ENCODE measurements at places on chromosomes 7 and 10. TPM values are rescaled to one million over a fixed set of nuclear protein-coding genes. Genes with fewer than 3 reads are reported as not detected.

DNA sequence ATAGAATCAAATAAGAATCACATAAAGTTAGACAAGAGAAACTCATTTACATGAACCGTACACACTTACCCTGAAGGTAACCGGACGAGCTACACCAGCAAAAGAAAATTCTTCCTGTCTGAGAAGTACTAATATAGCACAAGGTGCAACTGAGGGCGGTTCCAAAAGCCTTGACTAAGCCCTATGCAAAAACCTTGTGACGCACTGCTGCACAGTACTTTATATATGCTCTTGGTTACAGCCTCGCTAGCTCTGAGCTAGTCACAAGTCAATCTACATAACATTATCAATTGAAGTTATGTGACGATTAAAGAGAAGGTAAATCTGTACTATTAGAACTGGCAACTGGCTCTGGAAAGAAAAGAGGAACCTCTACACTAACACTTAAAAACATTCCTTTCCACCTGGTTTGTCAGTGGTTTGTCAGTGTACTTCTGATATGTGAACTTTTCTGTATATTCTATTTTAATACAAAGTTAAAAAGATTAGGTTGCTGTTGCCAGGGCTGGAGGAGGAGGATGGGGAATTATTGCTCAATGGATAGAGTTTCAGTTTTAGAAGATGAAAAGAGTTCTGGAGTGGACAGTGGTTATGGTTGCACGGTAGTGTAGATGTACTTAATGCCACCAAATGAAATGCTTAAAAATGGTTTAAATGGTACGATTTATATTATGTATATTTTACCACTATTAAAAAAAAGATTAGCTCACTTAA is 21.6 kb downstream of the NT5C3A start:
- DNase-seq, result peak; percentile 51

The HOXA13 gene
- not detected for total RNA-seq

DNA sequence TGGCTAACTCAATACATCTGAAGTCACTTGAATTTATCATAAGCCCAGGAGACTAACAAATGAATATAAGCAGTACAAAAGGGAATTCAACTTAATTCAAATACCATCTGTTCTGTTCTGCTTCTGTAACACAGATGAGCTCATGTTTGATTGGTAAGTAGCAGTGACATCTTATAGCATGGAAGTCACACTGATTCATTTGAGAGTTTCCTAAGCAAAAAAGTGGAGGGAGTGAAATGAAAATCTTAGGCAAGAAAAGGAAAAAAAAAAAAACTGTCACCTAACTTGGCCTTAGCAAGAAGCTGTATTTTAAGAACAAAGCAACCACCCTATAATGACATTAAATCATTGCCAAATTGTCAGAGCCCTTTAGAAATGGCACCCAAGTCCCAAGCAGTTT is 49.5 kb downstream of the SMURF1 start:
- DNase-seq, result no peak

The CRYGN gene
- 0.50 TPM for total RNA-seq

DNA sequence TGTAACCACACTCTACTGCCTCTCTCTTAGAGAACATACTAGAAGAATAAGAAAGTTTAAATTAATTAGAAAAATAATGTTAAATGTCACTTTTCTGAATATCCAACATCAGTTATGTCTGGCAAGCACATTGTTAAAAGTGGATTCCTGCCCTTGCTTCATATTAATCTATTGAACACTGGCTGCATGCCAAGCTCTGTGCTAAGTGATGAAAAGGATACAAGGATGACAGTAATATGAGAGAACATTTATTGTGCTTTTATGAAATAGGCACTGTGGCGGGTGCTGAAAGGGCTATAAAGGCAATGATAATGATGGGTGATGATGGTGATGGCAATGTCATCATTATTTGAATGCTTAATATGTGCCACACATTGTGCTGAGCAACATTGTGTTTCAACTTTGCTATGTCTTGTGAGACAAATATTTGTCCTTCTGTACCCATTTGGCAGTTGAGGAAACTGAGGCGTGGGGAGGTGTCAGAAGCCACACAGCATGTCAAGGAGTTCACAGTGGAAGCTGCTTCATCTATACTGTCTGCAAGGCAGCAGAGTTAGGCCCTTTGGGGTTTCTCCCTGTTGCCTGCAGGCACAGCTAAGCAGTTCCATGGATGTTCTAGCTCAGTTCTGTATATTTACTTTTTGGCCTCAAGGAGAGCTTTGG is 64.2 kb upstream of the RAPGEF5 start:
- peak; percentile 16 for DNase-seq

The PRSS2 gene
- total RNA-seq, result not detected

- DNase-seq, result no peak
Observed at GRCh38 chr7:142908290-142908689, 22.7 kb upstream of the TRPV6 start.

DNA sequence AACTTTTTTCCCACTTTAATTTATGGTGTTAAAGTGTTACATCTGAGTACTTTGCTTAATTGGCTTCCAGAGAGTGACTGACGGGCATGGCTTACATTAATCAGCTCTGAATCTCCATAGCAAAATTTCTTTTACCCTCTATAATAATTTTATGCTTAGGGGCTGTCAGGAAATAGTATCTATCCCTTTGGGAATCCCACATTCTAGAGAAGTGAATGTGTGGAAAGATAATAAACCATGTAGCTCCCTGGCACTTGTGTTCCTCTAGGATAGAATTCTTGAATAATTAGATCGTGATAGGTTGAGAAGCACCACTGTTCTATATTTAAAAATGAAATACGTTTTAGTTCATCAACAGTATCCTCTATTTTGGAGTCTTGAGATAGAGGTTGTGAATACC is 89.6 kb downstream of the DNAJB9 start:
- no peak for DNase-seq

GRCh38 chr7:105840981-105841749 is 35.2 kb downstream of the ATXN7L1 start:
- no peak for DNase-seq

- no peak for DNase-seq
Observed at GRCh38 chr10:83965473-83965872, 173.8 kb upstream of the GHITM start.

The RBM17 gene
- total RNA-seq, result 46.1 TPM

The FGFR2 gene
- total RNA-seq, result 0.17 TPM

The TRIM50 gene
- total RNA-seq, result not detected

DNA sequence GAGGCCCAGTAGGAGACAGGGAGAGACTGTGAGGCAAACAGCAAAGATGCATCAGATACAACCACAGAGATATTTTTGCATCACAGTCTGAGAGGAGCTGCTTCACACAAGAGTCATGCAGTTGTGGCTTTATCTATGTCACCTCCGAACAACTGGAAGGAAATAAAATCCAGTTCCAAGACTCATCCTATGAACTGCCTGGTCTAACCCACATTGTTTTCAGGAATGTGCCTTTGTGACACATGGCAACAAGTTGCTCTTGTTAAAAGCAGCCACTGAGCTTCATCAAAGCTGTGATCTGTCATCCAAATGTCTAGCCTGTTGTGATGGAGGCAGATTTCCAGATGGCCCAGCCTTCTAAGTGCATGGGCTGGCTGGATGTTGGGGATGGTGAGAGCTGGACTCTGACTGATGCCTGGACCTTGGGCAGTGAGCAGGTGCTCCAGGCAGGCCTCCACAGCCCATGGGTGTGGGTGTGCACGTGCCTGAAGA is 255.0 kb downstream of the BMPER start:
- peak; percentile 44 for DNase-seq

The GCK gene
- 1.7 TPM for total RNA-seq

DNA sequence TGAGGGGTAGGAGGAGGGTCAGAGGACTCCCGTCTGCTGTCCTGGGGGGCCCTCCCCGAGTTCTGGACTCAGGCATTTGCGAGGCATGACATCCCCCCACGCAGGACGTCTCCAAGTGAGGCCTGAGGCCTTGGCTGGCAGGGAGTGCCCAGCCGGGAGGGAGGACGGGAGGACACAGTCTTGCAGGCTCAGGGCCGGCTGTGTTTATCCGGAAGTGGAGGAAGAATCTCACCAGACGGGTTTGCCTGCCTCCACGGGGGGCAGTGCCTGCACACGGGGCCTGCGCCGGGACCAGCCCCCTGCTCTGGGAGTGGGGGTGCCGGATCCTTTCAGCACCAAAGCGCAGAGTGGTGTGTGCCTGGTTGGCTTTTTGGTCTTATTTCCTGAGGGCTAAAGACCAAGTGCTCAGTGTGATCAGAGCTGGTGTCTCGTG is 10.9 kb downstream of the PWWP2B start:
- DNase-seq, result peak; percentile 38

The WNT8B gene
- not detected for total RNA-seq

GRCh38 chr7:139488810-139489209 is 5.3 kb upstream of the KLRG2 start:
- DNase-seq, result no peak

GRCh38 chr10:114821915-114822443 is 399 bp downstream of the FHIP2A start:
- peak; percentile 37 for DNase-seq

- DNase-seq, result no peak
Observed at GRCh38 chr7:148537435-148537834, 53.1 kb upstream of the C7orf33 start.

GRCh38 chr10:132149271-132149670 is 37.5 kb upstream of the DPYSL4 start:
- DNase-seq, result no peak

The SUN3 gene
- not detected for total RNA-seq

DNA sequence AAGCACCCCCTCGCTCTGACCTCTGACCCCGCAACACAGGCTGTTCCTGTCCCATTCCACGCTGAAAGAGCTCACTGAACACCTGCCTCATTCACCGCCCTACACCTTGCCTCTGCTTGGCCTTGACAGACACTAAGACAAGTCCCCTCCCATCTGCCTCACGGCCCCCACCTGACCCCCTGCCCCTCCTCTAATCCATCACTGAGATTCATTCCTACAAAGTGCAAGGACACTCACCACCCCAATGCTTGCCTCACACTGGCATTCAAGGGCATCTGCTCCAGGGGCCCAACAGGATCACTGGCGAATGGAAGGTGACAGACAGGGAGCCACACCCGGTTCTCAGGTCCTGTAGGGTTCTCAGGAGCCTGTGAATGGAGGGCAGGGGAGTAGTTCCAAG is 68.1 kb upstream of the NANOS1 start:
- no peak for DNase-seq

DNA sequence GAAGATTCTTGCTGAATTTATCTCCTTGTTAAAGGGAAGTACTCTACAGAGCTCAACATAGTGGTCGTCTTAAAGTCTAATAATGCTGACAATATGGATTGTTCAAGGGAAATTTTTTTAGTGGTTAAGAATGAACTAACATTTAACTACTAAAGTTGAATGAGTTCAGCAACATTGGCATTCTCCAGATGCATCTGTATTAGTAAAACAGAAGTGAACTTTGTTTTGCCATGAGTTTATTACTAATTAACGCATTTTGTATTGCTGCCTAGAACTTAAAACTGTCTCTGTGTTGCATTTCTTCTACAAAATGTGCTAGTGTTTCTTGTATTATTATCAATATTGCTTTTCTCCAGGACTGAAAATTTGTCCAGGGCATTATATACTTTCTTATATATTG is 67.5 kb downstream of the C1GALT1 start:
- no peak for DNase-seq

The FEZF1 gene
- total RNA-seq, result not detected

DNA sequence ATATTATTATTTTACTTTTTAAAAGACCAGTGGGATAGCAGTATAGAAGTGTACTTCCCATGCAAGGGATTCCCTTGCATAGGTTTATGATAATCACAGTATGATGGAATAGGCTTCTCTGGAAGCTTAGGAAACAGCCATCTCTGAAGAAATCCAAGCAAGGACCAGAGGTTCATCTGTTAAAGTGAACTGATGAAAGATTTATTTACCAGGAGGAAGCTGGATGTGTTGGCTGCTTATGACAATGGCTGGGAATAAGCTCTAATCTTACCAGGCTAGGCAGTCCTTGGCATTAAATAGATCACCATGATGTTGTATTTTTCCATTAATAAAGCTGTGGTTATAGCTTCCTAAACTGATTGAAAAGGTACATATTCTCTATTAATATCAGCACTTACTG is 32.0 kb downstream of the FRA10AC1 start:
- no peak for DNase-seq

DNA sequence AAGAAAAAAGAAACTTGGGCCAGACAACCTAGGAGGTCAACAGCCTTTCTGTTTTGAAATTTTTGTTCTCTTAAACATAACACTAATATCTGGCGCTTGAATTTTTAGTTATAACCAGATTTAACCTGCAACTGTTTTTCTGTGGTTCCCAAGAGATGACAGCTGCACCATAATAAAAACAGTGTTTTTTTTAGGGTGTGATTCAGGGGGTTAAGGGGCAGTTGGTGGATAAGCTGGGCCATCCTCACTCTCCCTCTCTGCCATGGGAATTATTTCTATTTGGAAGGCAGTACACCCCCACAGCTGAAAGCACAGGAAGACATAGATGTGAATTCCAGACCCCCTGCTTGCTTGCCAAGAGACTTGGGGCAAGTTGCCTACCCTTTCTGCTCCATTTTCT is 20.1 kb upstream of the TM9SF3 start:
- DNase-seq, result no peak

DNA sequence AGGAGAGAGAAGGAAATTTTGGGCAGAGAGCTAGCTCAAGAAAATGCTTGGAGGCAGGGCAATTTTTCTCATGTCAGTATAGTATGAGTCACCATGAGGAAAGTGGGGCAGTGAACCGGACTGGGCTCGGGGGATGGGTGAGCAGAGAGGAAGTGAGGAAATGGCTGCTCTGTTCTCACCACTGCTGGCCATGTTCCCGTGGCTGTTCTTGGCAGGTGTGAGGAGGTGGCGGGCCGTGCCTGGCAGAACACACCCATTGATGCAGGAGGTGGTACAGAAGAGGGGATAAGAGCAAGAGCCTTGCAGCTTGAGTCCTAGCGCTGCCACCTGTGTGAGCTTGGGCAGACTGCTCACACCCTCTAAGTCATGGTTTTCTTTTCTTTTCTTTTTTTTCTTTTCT is 304.4 kb upstream of the LYZL1 start:
- DNase-seq, result peak; percentile 85

The FXYD4 gene
- total RNA-seq, result not detected

The RBM33 gene
- total RNA-seq, result 18.7 TPM

The ADAM12 gene
- 33.9 TPM for total RNA-seq

The TRPV5 gene
- not detected for total RNA-seq

DNA sequence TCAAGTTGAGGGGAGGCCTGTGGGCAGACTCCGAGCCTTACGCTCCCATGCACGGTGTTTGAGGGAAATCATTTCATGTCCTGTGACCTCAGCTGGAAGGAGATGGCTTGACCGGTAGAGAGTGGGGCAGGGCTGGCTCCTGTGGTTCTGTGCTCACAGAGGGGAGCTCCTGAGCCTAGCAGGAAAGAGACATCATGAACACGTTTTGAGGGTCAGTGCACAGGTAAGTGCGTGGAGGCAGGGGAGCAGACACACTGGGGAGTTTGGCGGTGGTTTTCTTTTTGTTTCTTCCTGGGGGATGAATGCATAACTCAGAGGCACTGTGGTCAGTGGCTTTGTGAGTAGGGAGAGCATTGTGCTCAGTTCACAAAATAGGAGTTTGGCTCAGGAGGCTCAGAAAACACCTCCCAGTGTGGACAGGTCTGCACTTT is 22.5 kb downstream of the ADCY1 start:
- no peak for DNase-seq

GRCh38 chr10:5588603-5589002 is 63.8 kb downstream of the CALML3 start:
- DNase-seq, result no peak

- DNase-seq, result no peak
Observed at GRCh38 chr7:134018306-134018705, 108.8 kb upstream of the LRGUK start.
